ENCODE measurements at places on chromosomes 5 and 9.

DNA sequence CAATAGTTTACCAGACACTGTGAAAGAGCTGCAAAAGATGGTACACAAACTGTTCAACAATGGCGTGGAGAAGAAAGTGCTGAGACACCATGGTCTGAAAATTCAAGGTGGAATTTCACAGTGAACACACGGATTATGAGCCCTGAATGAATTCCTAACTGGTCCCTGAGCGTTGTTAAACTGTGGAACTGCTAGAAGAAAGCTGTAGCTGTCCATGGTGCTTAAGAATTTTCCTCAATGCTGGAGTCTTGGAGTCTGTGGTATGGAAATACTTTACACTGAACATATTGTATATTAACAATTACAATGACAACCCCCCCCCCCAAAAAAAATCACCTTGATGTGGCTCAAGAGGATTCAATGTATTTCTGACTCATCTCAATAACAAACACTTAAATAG is 68.5 kb downstream of the SLC24A2 start:
- H3K27me3 ChIP-seq, result no peaks in the 10 kb centered on the region
- no peak overlapping the region for H3K27ac ChIP-seq
- no peak for DNase-seq

DNA sequence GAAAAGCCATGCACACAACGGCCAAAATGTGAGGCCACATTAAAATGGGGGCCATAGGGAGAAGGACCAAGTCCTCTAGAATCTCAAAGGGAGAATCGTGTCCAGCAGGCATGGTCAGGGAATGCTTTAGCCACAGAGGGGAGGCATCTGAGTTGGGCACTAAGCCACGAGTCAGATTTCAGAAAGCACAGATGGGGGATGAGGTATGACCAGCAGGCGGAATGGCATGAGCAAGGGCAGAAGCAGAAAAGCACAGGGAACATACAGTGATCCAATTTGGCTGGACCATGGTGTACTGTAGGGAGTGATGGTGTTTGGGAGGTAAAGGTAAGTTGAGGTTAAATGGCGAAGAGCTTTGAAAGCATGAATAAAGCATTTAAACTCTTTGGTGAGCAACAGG is 214.6 kb downstream of the TLE1 start:
- H3K27ac ChIP-seq, result no peak overlapping the region
- no peaks in the 10 kb centered on the region for H3K27me3 ChIP-seq
- H3K4me3 ChIP-seq, result no peak overlapping the region
- H3K36me3 ChIP-seq, result no peaks in the 10 kb centered on the region
- no peak for DNase-seq

- H3K4me1 ChIP-seq, result no peaks in the 10 kb centered on the region
- no peak overlapping the region for H3K27ac ChIP-seq
- H3K36me3 ChIP-seq, result no peaks in the 10 kb centered on the region
- no peaks in the 10 kb centered on the region for H3K27me3 ChIP-seq
Measured at GRCh38 chr5:57277085-57277484, 103.2 kb downstream of the GPBP1 start.

DNA sequence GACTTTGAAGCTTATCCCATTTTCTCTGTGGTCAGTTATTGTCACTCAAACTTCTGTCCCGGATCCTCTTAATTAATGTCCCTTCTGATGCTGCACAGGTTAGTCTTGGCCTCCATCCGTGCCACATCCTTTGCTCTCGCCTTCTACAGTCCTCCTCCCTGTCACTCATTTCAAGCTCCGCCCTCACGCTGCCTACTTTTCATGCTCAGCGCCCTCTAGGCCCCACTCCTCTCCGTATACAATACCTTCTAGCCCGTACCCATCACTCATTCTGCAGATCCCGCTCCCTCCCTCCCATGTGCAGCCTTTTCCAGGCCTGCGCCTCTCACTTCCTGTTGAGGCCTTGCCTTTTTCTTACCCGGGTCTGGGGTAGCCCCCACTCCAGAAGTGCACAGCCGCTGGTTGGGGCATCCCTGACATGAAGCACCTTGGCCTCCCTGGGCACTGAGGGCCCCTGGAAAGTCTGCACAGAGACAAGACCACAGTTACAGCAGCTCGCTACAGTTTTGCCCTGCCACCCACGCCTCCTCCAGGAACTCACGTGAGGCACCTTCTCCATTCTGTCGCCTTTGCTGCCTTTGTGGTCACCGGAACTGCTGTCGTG is 88.5 kb upstream of the SLC25A48 start:
- H3K27ac ChIP-seq, result no peak overlapping the region
- no peaks in the 10 kb centered on the region for H3K4me1 ChIP-seq
- no peaks in the 10 kb centered on the region for H3K27me3 ChIP-seq
- DNase-seq, result no peak
- H3K4me3 ChIP-seq, result no peak overlapping the region
- no peaks in the 10 kb centered on the region for H3K36me3 ChIP-seq

- no peaks in the 10 kb centered on the region for H3K27me3 ChIP-seq
- no peaks in the 10 kb centered on the region for H3K36me3 ChIP-seq
- no peak for DNase-seq
Measured at GRCh38 chr5:119313197-119313596, 42.6 kb upstream of the TNFAIP8 start.

DNA sequence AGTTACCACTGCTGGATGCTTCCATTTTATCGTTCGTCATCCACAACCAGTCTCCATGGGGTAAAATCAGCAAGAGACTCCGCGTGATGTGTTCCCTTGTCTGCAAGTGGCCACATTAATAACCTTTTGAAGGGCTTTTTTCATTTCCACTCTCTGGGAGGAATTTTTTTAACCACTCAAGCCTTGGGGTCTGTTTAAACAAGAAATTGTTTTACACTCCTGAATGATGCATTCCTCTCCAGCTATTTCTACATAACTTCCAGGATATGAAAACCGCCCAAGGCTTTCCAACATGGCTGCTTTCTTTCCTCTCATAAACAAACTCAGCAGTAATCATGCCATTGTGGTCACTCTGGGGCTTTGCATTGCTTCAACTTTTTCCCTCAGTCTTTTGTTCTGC is 217.2 kb upstream of the DAPK1 start:
- no peaks in the 10 kb centered on the region for H3K36me3 ChIP-seq
- H3K27me3 ChIP-seq, result no peaks in the 10 kb centered on the region
- no peak overlapping the region for H3K27ac ChIP-seq
- H3K4me3 ChIP-seq, result no peak overlapping the region

DNA sequence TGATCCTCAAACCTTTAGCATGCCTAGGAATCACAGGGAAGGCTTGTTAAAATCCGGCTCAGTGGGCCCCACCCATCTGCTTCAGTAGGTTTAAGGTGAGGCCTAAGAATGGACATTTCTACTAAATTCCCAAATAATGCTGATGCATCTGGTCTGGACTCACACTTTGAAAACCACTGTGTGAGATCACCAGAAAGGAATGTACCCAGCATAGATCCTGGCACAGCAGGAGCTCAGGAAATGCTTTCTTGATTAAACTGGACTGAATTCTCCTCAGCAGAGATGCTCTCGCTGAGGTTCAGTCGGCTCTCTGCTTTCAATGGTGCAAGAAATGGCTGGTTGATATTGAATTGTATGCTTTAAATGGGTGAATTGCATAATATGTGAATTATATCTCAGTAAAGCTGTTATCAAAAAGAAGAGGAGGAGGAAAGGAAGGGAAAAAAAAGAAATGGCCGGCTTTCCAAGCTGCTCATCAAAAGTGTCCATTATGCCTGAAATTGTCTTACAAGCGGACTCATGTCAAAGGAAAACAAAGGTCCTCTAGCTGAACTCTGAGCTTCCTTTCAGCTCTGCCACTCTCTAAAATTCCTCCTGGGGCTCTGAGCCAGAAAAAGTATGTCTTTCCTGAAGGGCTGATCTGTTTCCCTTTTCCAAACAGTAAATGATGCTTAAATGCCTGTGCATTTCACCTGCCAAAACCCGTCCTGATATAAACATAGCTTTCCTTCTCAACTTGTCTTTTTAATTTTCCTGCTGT is 77.6 kb upstream of the SAP30L start:
- DNase-seq, result peak; percentile 30
- H3K4me3 ChIP-seq, result no peak overlapping the region
- H3K4me1 ChIP-seq, result peaks cover 54% of the 10 kb centered on the region
- H3K36me3 ChIP-seq, result no peaks in the 10 kb centered on the region
- no peaks in the 10 kb centered on the region for H3K27me3 ChIP-seq

DNA sequence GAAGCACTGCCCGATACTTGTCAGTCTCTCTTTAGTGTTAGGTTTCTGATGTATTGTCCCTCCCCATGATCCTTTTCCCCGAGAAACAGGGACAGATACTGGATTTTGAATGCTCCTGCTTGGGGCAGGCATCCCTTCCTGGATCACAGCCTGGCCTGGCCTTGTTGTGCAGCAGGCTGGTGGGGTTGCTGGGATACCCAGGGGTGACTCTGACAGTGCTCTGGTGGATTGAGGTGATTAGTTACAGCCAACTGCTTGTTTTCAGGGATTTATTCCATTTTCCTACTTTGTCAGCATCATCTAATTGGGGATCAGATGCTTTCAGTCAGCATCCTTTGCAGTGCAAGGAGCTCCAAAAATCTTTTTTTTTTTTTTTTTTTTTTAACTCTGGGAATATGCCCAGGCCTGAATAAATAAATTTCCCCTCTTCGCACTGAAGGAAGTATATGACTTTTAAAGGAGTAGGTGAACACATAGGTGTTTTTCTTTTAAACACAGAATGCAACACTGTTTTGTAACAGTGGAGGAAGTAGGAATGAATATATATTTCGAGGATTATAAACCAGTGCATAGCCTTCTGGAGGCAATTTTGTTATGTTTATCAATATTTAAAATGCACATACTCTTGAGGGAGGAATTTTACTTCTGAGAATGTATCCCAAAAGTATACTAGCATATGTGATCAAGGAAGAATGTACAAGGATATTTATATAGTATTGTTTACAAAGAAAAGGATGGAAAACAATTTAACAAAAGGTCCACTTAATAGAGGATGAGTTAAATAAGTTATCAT is 127.3 kb upstream of the ELL2 start:
- H3K27me3 ChIP-seq, result no peaks in the 10 kb centered on the region
- no peak overlapping the region for H3K4me3 ChIP-seq
- no peaks in the 10 kb centered on the region for H3K36me3 ChIP-seq
- no peak overlapping the region for H3K27ac ChIP-seq
- H3K4me1 ChIP-seq, result no peaks in the 10 kb centered on the region

DNA sequence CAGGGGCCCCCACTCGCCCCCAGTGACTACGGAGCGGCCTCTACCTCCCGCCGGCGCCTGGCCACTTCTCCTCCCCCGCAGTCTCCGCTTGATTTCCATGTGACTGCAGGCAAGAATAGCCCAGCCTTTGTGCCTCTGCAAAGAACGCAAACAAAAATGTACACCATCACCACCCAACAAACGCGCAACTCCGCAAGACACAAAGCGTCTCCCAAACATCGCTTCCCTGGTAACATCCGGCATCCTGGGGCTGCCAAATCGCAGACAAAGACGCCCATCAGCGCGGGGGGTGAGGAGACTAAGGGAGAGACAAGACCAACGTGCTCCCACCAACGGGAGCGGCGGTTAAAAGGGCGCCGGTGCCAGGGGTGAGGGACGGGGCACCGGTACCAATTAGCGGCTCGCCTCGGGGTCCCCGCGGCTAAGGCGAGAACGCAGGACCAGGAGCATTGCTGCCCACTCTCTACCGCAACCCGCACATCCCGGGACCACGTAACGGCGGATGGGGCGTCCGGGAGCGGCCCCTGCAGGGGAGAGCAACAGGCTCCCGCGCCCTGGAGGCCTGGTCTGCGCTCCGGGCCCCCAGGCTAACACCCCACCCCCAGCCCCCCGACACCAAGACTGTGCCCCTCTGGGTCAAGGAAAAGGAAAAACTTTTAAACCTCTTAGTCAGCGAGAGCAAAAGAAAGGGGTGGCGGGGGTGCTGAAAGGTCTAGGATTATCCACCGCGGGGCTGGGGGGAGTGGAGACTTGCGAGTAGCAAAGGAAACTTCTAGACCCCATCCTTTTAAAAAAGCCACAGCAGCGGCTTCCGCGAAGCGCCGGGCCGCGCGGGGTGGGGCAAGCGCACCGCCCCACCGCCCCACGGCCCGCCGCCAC is 885 bp downstream of the MPDZ start:
- H3K4me3 ChIP-seq, result peak overlapping the region; percentile 81
- DNase-seq, result peak; percentile 74
- H3K36me3 ChIP-seq, result no peaks in the 10 kb centered on the region
- no peaks in the 10 kb centered on the region for H3K27me3 ChIP-seq

DNA sequence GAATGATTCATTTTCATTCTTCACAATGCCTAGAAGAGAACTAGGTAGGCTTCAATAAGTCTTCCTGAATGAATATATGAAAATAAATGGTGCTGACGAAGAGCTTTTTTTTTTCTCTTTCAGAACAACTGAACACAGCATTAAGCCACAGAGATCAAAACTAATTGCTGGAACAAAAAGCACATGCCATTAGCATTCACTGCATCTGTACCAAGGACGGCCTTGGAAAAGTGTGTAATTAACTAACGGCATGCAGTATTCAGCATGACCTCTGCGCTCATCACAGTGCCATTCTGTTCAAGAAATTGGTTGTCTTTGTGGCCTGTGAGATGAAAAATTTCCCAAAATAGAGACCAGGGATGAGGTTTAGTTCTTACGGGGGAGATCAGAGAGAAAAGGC is 99.3 kb downstream of the NUDT12 start:
- no peaks in the 10 kb centered on the region for H3K4me1 ChIP-seq
- H3K4me3 ChIP-seq, result no peak overlapping the region
- no peak for DNase-seq
- no peaks in the 10 kb centered on the region for H3K36me3 ChIP-seq
- no peaks in the 10 kb centered on the region for H3K27me3 ChIP-seq

DNA sequence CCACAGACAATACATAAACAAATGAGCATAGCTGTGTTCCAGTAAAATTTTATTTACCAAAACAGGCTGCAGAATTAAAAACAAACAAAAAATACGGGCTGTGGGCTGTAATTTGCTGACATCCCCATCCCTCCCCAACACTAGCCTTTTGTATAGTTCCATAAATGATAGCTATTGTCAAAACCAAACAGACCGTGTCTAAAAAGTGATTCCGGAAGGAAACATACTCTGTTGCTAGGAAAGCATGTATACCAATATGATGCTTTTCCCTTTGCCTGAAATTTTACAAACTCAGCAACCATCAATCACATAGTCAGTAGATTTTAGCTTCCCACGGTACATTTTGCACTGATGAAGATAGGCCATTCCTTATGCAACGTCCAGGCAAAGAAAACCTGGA is 80.0 kb downstream of the TMEM215 start:
- no peak overlapping the region for H3K4me3 ChIP-seq
- H3K27ac ChIP-seq, result no peak overlapping the region
- no peaks in the 10 kb centered on the region for H3K27me3 ChIP-seq
- H3K4me1 ChIP-seq, result no peaks in the 10 kb centered on the region
- no peaks in the 10 kb centered on the region for H3K36me3 ChIP-seq

DNA sequence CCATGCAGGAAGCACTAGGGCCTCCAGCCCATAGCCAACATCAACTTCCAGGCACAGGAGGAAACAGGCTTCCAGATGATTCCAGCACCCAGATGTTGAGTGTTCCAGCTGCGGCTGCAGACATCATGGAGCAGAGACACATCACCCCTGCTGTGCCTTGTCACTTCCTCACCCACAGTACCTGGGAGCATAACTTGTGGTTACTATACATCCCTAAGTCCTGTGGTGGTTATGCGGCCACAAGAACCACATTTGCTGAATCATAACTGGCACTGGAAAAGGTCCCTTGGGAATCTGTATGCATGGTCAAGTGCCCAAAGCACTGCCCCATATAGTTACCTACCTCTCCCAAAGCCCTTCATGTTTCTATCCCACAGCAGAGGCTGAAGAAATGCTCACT is 56.6 kb downstream of the WHRN start:
- no peak for DNase-seq
- H3K27me3 ChIP-seq, result no peaks in the 10 kb centered on the region
- H3K4me1 ChIP-seq, result no peaks in the 10 kb centered on the region
- no peak overlapping the region for H3K4me3 ChIP-seq

- DNase-seq, result no peak
- H3K27me3 ChIP-seq, result no peaks in the 10 kb centered on the region
- H3K4me3 ChIP-seq, result no peak overlapping the region
- H3K4me1 ChIP-seq, result no peaks in the 10 kb centered on the region
Measured at GRCh38 chr9:134047868-134048581, 19.8 kb downstream of the BRD3 start.

All from heart left ventricle (tissue), 16 donors.